ENCODE measurements at places on chromosomes 6 and 20.

DNA sequence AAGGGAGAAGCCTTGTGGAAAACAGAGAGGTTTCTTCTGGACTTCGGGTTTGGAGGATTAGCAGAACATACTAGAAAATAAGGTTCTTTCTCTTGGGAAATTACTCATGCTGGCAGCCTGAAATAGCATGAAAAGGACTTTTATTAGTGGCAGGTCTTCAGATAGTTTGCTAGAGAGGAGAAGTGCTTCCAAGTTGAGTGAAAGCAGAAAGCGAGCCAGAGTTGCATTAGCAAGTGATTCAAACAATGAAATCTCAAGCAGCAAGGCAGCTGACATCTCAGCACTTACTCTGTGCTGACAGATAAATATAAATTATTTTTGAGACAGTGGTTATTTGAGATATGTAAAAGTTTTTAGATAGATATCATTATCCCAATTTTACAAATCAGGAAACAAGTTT, 91.9 kb downstream of the PLCB4 start:
- DNase-seq, result peak; percentile 48

DNA sequence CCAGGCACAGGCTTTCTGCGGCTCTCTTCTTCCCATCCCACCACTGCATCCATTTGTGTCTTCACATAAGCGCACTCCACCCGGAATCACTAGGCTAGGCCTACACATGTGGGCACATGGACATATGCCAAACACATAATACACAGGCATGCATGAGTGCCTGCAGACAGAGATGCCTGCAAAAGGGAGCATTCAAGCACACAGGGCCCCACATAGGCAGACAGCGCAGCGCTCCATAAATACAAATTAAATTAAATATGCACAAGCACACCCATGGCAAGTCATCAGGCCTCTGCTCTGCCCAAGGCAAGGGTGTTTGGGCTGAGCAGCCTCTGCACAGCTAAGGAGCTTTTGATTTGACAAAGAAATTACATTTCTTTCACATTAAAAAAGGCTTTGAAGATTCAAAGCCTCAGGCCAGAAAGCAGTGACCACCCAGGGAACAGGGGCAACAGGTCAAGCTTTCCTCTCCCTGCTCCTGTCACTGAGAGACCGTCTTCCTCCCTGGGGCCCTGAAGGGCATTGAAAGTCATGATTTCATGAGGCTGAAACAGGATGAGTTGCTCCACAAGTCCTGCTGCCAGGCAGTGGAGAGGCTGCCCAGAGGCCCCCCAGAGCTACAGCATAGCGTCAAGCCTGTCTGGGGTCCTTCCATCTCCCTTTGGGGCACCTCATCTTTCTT, 134.2 kb upstream of the LRFN2 start:
- no peak for DNase-seq

GRCh38 chr20:31719644-31720485, 2.8 kb downstream of the BCL2L1 start:
- DNase-seq, result peak; percentile 21

- no peak for DNase-seq
Measured at GRCh38 chr20:34712525-34713192, 8.5 kb downstream of the TP53INP2 start.

DNA sequence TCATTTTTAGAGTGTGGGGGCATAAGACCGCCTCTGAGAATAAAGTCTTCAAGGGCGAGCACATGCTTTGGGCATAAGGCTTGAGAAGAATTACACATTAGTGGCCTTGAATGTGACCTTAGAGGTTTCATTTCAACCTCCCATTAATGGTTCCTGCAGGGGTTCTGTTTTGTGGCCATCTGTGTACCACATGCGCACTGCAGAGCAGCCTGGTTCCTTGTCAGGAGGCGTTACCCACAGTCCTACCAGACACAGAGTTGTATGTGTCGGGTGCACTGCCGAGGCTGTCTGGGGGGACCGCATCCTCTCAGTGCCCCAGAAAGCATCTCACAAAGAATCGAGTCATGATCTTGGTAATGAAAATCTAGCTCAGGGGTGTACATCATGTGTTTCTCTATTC, 115.7 kb downstream of the B3GAT2 start:
- DNase-seq, result no peak

GRCh38 chr20:32418376-32418775, 60.2 kb downstream of the ASXL1 start:
- peak; percentile 32 for DNase-seq

GRCh38 chr6:78701407-78701806, 165.9 kb upstream of the IRAK1BP1 start:
- no peak for DNase-seq
